Activated CD8-positive, alpha-beta memory T cell treated with anti-CD3 and anti-CD28 coated beads for 1 hour (primary cell): ENCODE measurements at places on chromosomes 12 and 14.

DNA sequence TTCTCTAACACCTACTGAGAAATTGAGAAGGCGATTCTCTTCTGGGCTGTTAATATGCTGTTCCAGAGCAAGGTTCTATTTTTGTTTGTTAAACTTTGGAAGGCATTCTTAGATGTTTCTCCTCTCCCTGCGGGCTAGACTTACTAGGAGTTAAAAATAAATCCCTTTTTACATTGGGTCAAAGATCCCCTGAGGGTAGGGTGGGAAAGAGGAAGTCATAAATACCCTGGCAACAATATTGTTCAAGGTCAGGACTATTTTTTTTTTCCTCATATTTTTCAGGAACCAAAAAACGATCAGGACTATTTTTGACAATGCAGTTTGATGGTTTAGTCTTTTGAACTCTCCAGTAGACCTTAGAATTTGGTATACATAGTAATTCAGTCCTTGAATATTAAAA lies 12.0 kb upstream of the SLC2A14 start:
- DNase-seq, result no peak

- DNase-seq, result no peak
These were observed 74.2 kb downstream of the KTN1 start for GRCh38 chr14:55654243-55654642.

DNA sequence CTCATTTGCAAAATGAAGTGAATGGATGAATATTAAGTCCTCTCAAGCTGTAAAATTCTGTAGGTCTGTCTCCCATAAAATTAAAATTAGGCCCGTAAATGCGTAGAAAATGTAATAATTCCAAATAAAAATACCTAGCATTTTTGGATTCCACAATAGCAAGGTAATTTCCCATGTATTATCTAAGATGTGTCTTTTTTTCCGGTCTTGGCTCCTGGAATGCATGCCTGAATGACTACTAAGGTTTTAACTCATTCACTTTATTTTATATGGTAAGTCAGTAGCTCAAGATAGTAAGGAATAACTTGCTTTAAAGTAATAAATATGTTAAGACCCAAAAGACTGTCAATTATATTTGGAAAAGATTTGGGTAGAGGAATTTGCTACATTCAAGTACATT lies 11.1 kb downstream of the TXNRD1 start:
- no peak for DNase-seq

DNA sequence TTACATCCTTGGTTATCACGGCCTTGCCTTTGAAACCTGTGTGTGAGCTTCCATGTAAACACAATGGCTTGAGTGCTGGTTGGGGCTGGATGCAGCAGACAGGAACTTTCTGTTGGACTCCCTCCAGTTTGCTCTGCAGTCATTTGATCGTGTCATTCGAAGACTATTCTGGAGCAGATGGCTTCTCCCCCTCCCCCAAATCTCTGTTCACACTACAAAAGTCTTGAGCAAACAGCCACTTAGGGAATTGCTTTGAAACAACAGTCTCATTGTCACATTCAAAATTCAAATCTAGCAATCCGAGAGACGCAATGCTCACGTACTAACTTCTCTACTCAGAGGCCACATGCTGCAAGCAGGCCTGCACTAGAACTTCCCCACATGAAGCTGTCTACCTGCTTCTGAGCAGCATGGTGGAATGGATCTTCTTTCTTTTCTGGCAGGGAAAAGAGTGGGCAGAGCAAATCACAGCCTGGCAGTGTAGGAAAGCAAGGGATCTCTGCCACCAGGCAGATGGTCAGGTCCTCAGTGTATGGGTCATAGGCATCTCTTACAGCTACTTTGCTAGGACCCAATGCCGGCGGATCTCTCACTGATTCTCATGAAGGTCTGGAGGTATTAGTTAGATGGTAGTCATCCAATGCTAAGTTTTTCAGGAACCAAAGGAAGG lies 214.2 kb downstream of the PPM1H start:
- DNase-seq, result no peak

- no peak for DNase-seq
These were observed 108.8 kb downstream of the CRACR2A start for GRCh38 chr12:3644104-3644503.
